ENCODE measurements at places on chromosomes 1 and 21. TPM values are rescaled to one million over a fixed set of nuclear protein-coding genes. Genes with fewer than 3 reads are reported as not detected.

The SHISA4 gene
- 6.6 TPM for total RNA-seq

The C8B gene
- not detected for total RNA-seq

The IGSF9 gene
- not detected for total RNA-seq

The SLC2A5 gene
- 3.1 TPM for total RNA-seq

The LCE7A gene
- total RNA-seq: not detected

The MIXL1 gene
- not detected for total RNA-seq
